Thyroid gland (tissue), 4 donors: ENCODE measurements at places on chromosomes 2 and 18. TPM values are rescaled to one million over a fixed set of nuclear protein-coding genes. Genes with fewer than 3 reads are reported as not detected.

The UCN gene
- total RNA-seq, result 1.1 TPM

- no peak overlapping the region for H3K4me3 ChIP-seq
- peak overlapping the region; percentile 66 for H3K27ac ChIP-seq
- H3K27me3 ChIP-seq, result no peaks in the 10 kb centered on the region
- H3K36me3 ChIP-seq, result no peaks in the 10 kb centered on the region
Observed at GRCh38 chr2:203682688-203683130, 23.7 kb upstream of the CD28 start.

The IFIH1 gene
- 17.2 TPM for total RNA-seq

- H3K4me1 ChIP-seq, result peaks cover 51% of the 10 kb centered on the region
- no peak overlapping the region for H3K4me3 ChIP-seq
- no peaks in the 10 kb centered on the region for H3K27me3 ChIP-seq
- H3K27ac ChIP-seq, result peak overlapping the region; percentile 72
- DNase-seq, result no peak
Observed at GRCh38 chr2:69221960-69222751, 164.9 kb downstream of the GFPT1 start.
